ENCODE measurements at places on chromosomes 4 and X. TPM values are rescaled to one million over a fixed set of nuclear protein-coding genes. Genes with fewer than 3 reads are reported as not detected.

Gene ESX1
- total RNA-seq = not detected

Gene MAP7D2
- 1.2 TPM for total RNA-seq

Gene LGI2
- total RNA-seq = 1.5 TPM

DNA sequence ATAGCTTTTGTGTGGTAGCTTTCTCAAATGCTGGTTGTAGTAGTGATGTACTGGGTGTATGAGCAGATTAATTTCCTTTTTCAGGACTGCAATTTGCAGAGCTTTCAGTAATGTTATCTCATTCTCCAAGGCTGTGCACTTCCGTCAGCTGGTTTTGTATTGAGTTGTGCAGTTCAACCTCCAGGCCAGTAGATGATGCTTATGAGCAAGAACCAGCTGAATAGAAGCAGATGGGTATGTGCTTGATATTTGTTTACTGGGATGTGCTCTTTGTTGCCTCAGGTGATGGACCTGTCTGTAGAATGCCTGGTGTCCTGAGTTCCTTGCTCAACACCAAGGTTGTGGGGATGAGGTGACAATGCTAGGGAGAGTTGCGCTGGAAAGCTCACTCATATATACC is 462.8 kb downstream of the PCDH18 start:
- no peak for DNase-seq

DNA sequence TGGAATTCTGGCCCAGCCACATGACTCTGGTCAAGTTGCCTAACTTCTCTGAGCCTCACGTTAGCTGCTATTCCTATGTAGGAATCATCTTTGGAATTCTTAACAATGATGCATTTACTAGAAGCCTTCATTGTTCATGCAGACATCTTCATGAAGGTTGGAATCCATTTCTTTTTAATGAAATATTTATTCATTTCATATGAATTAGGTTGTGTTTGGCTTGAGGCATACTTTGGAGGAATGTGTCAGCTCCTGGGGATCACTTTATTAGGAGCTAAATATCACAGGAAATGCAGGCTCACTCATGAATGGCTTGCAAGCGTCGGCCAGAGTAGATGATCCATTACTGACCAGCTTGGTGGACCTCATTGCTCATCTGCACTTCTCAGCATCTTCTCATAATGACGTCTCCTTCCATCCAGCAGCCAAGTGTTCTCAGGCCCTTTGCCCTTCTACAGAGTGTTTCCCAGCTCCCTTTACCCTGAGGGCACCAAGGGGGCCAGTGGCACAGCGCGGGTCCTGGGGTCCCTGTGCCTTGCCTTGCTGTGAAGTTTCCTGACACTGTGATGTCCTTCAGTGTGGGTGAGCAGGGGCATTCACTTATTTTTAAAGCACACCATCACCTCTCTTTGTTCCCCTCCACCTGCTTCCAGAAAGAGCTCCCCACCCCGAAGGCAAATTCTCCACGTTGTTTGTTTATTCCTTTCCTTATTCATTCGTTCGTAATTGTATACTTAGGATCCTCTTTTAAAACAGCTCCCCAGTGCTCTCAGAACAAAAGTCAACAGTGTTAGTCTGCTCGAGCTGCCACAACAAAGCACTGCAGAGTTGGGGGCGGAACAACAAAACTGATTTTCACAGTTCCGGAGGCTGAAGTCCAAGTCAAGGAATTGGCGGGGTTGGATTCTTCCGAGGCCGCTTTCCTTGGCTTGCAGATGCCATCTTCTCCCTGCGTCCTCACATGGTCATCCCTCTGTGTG is 106.8 kb downstream of the STK32B start:
- no peak for DNase-seq

DNA sequence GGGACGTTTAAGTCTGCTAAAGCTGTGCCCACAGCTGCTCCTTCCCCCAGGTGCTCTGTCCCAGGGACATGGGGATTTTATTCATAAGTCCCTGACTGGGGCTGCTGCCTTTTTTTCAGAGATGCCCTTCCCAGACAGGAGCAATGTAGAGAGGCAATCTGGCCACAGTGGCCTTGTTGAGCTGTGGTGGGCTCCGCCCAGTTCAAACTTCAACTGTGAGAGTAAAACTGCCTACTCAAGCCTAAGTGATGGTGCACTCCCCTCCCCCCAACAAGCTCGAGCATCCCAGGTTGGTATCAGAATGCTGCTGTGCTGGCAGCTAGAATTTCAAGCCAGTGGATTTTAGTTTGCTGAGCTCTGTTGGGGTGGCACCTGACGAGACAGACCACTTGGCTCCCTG is 1371.4 kb downstream of the ADGRL3 start:
- no peak for DNase-seq

DNA sequence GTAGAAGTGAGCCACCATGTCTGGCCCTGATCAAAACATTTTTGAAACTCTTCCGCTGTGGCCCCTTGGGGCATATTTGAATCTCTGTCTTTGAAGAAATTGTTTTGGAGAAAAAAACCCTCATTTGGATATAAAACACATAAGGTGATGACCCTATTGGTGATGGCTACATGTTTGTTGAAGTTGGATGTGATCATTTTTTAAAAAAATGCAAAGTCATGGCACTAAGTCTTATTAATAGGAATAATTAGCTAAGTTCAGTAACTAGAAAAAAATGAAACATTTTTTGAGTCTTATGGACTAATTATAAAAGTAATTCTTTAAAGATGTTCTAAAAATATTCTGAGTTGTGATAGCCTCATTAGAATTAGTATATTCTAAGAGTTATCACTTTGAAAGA is 17.9 kb upstream of the BBS7 start:
- no peak for DNase-seq

GRCh38 chr4:15402974-15403373 is 24.9 kb upstream of the C1QTNF7 start:
- no peak for DNase-seq

GRCh38 chrX:47683184-47683828 is 24.3 kb upstream of the UXT start:
- no peak for DNase-seq

Measured in ureter (tissue), 1 donor.